ENCODE measurements at places on chromosomes 16 and 17.

- no peak for DNase-seq
These were observed 41.1 kb upstream of the DHRS7B start for GRCh38 chr17:21085707-21086106.

GRCh38 chr16:17343028-17343427 is 127.7 kb downstream of the XYLT1 start:
- no peak for DNase-seq

- DNase-seq = no peak
These were observed 51.2 kb downstream of the SKAP1 start for GRCh38 chr17:48378708-48379392.

DNA sequence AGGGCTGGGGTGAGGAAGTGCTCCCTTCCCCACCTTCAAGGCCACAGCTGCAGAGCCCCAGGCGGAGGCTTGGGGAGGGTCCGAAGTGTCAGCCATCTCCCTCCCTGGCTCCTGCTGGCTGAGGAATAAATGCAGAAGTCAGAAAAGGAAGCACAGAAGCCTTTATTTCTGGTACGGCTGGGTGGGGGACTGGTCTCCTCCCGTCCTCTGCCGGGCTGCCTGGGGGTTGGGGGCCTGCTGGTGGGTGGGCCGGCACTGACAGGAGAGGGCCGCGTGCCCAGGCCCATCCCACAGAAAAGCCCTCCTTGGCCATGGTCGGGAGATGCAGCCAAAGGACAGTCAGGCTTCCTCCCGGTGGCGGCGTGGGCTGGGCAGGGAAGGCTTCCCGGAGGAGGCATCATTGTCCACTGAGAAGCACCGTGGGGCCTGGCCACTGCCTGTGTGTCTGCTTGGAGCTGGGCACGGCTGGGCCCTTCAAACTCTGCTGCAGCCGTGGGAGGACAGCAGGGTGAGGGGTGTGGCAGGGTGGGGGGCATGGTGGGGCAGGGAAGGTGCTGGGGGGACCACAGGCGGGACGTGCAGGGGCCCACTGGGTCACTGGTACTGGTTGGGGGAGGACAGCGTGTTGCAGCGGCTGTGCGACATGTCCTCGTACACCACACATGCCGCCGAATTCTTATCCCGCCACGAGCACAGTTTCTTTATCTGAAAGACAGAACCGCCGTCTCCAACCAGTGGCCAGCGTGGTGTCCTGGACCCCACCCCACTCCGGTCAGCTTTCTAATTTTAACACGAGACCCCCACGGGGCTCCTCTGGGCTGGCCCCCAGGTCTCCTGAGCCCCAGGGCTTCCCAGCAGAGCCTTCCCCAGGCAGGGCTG is 2.4 kb downstream of the CD7 start:
- DNase-seq = no peak

- DNase-seq = no peak
These were observed 15.4 kb downstream of the CD7 start for GRCh38 chr17:82301916-82302567.

DNA sequence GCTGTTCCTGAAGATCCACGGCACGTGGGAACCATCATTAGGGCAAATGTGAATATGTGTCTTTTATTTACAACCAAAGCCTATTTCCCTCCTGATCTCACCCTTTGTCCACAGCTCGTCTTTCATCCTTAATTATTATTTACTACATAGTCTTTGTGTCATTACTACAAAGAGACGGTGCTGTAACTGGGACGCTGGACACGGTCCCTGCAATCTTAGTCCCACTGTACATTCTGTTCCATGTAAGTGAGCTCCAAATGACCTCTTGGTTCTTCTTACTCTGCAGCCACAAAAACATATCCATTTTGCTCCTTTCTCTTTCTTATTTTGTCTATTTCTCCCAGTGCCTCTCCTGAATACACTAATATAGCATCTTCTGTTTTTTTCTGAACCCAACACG is 12.7 kb upstream of the KRT23 start:
- no peak for DNase-seq

GRCh38 chr17:676060-676700 is 38.5 kb downstream of the VPS53 start:
- no peak for DNase-seq

- no peak for DNase-seq
These were observed 13.5 kb downstream of the PRCD start for GRCh38 chr17:76553178-76553908.

GRCh38 chr16:84893467-84893848 is 73.7 kb downstream of the CRISPLD2 start:
- DNase-seq = no peak

DNA sequence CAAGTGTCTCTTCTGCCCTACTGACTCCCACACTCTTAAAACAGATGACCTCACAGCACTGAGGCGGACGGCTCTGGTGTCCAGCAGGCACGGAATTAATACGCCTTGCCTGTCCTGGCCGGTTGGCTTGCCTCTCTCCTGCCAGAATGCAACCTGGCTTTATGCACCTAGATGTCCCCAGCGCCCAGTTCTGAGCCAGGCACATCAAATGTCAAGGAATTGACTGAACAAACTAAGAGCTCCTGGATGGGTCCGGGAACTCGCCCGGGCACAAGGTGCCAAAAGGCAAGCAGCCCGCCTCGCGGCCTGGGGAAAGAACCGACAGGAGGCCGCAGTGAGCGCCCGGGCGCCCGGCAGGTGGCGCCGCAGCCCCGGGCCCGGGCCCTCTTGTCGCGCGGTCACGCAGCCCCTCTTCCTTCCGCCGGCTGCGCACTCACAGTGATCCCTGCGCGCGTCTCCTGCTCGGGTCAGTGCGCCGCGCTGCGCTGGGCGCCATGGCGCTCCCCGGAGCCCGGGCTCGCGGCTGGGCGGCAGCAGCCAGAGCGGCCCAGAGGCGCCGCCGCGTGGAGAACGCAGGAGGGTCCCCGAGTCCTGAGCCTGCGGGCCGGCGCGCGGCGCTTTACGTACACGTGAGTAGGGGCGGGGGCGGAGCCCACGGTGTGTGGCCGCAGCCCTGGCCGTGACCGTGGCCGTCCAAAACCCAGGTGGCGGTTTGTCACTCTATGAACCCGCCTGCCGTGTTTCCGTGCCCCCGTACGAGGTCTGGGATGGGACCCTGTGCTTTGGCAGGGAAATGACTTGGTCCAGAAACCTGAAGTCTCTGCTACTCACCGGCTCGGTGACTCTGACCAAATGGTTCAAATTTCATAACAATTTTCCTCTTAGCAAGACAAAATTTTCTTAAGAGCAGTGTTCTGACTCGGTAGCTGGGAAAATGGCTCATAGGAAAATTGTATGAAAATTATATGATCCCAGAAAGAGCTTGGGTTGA is at the start of gene RSAD1:
Gene RSAD1, plus strand, starts transcription at position 470 of the 991 bp plus-strand sequence. Its CDS starts 25 bp downstream, at position 495.
- peak; percentile 69 for DNase-seq

- peak; percentile 21 for DNase-seq
These were observed 105.2 kb downstream of the RPTOR start for GRCh38 chr17:80649672-80650330.

DNA sequence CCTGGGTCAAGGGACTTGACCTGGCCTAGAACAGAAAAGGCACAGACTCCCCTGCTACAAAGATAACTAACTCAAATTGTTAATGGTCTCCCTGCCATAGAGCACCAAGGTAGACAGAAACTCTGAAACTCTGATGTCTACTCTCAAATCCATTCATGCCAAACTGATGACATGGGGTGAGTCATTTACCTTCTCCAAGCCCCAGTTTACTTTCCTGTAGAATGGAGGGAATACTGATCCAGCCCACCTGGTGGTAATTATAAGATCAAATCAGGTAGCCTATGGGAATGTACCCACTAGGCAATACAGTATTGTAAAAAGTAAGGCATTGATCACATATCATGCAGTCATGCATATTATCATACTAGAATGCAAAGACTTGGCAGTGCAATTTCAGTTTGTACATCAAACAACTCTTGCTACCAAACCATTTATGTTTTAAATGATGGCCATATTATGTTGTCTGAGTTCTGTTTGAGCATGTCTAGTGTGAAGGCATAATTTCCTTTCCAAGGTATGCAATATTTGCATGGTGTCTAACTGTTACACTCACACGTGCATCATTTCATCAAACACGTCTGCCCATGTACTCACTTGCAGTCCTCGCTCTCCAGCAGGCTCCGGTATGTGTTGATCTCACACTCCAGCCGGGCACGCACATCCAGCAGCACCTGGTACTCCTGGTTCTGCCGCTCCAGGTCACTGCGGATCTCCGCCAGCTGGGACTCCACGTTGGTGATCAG is 3.0 kb downstream of the KRT31 start:
- DNase-seq = no peak

DNA sequence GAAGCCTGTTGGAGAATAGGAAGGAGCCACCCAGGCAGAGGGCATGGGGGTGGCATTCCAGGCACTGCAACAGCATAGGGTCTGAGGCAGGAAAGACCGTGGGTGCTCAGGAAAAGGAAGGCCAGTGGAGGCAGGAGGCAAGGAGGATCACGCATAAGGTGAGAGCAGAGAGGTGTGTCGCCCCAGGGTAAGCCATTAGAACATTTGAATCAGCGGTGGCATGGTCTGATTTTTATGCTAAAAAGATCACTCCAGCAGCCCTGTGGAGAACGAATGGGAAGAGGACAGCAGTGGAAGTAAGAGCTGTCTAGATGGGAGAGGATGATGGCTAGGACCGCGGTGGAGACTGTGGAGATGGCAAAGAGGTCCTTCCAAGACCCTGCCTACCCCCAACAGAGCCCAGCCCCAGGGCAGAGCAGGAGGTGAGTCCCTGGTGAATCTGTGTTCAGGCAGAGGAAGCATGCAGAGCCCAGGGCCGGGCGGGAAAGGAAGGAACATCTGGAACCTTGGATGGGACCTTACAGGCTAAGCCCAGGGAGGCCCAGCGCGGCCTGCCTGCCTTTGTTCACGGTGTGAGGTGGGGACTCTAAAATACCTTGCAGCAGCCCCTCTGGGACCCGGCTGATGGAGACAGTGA is 7.8 kb downstream of the LPO start:
- DNase-seq = no peak

GRCh38 chr17:8799570-8800212 is 526 bp upstream of the MFSD6L start:
- DNase-seq = no peak
